ENCODE measurements at places on chromosomes 5 and 9. TPM values are rescaled to one million over a fixed set of nuclear protein-coding genes. Genes with fewer than 3 reads are reported as not detected.

GRCh38 chr9:87478226-87478992 is 19.3 kb upstream of the DAPK1 start:
- no peak for DNase-seq

- no peak for DNase-seq
Observed at GRCh38 chr5:84433461-84433860, 48.8 kb upstream of the EDIL3 start.

GRCh38 chr5:21049901-21050300 is 1061.9 kb upstream of the CDH18 start:
- DNase-seq, result no peak

DNA sequence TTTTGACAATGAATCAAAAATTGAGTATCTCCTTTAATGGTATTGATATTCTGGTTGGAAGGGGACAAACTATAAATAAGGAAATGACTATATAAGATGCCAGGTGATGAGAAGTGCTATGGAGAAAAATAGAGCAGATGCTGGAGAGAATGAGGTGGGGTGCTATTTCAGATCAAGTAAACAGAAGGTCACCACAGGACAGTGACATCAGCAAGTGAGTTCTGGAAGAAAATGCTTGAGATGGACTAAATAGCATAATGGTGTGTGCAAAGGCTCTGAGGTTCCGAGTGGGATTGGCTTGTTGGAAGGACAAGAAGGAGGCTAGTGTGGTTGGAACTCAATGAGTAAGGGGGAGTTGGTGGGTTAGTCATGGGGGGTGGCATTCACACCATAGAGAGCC is 157.5 kb upstream of the SGCD start:
- DNase-seq, result no peak

DNA sequence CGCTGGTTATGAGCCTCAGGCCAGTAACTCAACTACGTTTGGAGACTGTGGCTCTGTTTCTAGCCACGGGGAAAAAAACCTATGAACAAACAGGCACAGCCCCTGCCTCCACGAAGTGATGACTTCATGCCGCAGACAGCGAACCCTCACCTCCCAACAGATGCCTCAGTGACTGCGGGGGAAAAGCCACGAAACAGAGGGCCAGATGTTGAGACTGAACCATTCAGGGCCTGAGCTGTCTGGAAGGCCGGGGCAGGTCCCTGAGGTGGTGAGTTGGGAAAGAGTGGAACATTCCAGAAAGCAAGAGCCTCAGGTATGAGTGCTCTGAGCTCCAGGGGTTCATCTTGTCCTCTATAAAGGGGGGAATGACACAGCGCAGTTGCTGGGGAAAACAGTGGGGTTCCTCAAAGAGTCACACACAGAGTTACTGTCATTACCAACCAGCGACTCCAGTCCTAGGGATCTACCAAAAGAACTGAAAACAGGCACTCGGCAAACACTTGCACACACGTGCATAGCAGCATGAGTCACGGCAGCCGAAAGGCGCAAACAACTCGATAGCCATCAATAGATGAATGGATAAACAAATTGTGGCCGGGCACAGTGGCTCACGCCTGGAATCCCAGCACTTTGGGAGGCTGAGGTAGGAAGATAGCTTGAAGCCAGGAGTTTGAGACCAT is 15.3 kb downstream of the PLPP7 start:
- no peak for DNase-seq

C7 gene
- polyA plus RNA-seq, result 208 TPM

ABCA1 gene
- polyA plus RNA-seq, result 8.5 TPM

FABP6 gene
- polyA plus RNA-seq, result 0.23 TPM

BTNL9 gene
- polyA plus RNA-seq, result 8.0 TPM

AJM1 gene
- 0.80 TPM for polyA plus RNA-seq

COL23A1 gene
- polyA plus RNA-seq, result 5.2 TPM

THBS4 gene
- polyA plus RNA-seq, result 10.7 TPM
